Stimulated activated CD4-positive, alpha-beta T cell treated with anti-CD3 and anti-CD28 coated beads, Interleukin-4, amount 100 ng/mL, for 4 hours (primary cell): ENCODE measurements at places on chromosomes 4 and X.

DNA sequence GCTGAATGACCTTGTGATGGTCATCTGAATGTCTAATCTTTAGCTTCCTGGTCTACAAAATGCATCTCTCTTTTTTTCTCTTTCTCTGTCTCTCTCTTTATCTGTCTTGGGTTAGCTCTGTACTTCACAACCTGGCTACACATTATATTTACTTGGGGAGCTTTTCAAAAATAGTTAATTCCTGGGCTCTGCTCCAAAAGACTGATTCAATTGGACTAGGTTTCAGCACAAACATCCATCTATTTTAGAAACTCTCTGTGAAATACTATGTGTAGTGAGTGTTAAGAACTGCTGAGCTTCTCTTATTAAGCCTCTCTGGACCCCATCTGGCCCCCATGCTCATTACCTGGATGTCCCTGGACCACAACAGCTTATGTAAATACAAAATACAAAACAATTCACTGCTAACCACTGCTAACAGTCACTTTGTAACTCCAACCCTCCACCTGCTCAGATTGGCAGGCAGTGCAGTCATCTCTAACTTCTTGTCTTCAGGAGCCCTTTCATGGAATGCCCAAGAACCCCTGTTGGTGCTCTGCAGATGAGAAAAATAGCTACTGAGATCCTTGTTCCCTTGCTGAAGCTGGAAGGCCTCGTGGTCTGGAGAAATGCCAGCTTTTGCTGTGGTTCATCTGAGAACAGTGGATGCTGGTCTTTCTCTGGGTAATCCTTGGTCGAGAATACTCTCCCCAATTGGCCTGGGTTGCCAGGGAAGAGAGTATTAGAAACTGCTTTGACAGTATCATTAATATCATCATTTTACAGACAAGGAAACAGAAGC, 14.8 kb upstream of the BOD1L1 start:
- no peak for DNase-seq

- no peak for DNase-seq
These were observed 149.6 kb upstream of the FAM9B start for GRCh38 chrX:9183481-9183880.

GRCh38 chrX:32868524-32868895, 342.8 kb downstream of the DMD start:
- no peak for DNase-seq

GRCh38 chr4:156018383-156018782, 64.7 kb upstream of the CTSO start:
- no peak for DNase-seq

GRCh38 chr4:153939570-153939969, 150.7 kb upstream of the SFRP2 start:
- no peak for DNase-seq

DNA sequence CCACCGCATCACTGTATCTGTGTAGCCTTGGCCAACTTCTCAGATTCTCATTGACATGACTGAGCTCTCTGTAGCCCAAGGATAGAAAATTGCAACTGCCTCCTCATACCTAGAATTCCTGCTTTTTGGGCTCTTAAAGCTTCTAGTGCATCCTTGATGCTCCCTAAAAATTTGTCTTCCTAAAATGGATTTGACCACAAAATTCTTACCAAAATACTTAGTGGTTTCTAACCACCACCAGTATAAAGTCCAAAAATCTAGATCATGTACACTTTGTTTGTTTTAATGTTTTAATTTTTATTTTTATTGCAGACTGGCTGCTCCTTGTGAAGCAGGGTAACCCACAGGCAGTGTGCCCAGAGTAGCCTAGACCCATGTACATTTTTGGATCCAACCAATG, 75.5 kb downstream of the TBC1D9 start:
- no peak for DNase-seq

GRCh38 chr4:97432551-97432950, 710.7 kb downstream of the STPG2 start:
- no peak for DNase-seq

GRCh38 chr4:137700751-137701150, 168.5 kb upstream of the PCDH18 start:
- DNase-seq, result no peak

GRCh38 chr4:150164956-150165629, 86.8 kb downstream of the DCLK2 start:
- DNase-seq, result no peak

GRCh38 chr4:184929476-184929875, 88.8 kb upstream of the HELT start:
- no peak for DNase-seq

- DNase-seq, result no peak
These were observed 55.6 kb downstream of the CYLC1 start for GRCh38 chrX:83916525-83916924.
